Activated CD4-positive, alpha-beta T cell treated with anti-CD3 and anti-CD28 coated beads, Interleukin-2, Interleukin-4, amounts not matched to agents 100 ng/mL and 50 ng/mL, durations not matched to agents 16 hours and 8 hours (primary cell): ENCODE measurements at places on chromosomes 3 and 15.
A peak's percentile ranks its signal among the peaks of the same experiment; 100 is the strongest.

- no peak for DNase-seq
Measured at GRCh38 chr3:113034011-113034410, 43.2 kb downstream of the GTPBP8 start.

DNA sequence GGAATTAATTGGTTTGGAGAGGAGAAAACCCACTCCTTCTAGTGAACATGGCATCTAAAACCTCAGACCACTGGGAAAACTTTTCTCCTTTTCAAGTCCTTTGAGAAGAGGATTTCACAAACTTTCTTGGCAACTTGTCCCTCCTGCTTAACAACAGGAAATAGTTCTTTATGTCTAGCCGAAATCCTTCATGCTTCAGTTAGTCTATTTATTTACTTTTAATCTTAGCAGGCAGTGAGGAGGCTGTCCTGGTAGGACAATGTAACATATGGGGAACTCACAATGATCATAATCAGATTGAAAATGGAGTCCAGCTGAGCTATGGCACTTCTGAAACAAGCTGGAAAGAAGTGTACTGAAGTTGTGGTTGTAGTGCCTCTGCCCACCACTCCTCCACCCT is 50.6 kb downstream of the KY start:
- no peak for DNase-seq

GRCh38 chr15:99336794-99337193 is 85.5 kb downstream of the LRRC28 start:
- no peak for DNase-seq

- DNase-seq: no peak
Measured at GRCh38 chr3:84717894-84718293, 240.9 kb upstream of the CADM2 start.

DNA sequence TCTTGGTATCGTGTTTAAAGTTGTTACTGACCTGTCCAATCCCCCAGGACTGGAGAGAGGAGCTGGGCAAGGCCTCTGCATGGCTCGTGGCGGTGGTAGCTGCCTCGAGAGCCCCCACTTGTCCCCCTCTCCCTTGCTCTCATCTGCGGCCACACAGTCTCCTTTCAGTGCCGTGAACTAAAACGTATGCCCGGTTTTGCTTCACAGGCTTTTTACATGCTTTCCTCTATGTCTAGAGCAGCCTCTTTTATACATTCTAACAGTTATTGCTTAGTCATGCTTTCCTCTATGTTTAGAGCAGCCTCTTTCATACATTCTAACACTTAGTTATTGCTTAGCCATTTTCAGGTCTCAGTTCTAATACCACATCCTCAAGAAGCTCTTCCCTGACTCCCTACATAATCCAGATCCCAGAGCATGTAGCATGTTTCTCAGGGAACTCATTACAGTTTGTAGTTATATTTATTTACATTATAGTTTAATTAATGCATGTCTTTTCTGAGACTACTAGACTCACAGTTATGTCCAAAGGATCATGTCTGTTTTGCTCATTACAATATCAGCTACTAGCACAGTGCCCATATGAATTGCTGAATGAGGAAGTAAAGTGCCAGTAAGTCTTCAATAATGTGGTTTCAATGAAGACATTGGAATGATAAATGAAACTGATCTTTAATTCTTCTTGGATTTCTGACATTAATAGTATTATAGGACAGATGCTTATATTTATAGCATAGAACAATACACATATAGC is 66.5 kb upstream of the TBL1XR1 start:
- no peak for DNase-seq

DNA sequence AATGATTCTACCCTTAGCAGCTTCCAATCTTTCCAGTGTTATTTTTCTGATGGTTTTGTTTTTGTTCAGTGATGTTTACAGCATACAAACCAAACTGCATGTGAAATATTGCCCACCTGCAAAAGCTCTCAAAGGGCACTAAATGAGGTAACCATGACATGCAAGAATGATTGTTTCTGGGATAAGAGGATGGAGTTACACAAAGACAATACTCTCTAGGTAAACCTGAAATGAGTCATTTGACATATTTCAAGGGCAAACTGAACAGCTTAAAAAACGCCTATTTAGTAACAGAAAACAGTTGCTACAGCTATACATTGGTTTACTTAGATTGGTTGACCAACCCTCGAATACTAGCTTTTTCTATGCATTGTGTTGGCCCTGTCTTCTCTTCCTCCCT is 481.7 kb downstream of the ZPLD1 start:
- no peak for DNase-seq

DNA sequence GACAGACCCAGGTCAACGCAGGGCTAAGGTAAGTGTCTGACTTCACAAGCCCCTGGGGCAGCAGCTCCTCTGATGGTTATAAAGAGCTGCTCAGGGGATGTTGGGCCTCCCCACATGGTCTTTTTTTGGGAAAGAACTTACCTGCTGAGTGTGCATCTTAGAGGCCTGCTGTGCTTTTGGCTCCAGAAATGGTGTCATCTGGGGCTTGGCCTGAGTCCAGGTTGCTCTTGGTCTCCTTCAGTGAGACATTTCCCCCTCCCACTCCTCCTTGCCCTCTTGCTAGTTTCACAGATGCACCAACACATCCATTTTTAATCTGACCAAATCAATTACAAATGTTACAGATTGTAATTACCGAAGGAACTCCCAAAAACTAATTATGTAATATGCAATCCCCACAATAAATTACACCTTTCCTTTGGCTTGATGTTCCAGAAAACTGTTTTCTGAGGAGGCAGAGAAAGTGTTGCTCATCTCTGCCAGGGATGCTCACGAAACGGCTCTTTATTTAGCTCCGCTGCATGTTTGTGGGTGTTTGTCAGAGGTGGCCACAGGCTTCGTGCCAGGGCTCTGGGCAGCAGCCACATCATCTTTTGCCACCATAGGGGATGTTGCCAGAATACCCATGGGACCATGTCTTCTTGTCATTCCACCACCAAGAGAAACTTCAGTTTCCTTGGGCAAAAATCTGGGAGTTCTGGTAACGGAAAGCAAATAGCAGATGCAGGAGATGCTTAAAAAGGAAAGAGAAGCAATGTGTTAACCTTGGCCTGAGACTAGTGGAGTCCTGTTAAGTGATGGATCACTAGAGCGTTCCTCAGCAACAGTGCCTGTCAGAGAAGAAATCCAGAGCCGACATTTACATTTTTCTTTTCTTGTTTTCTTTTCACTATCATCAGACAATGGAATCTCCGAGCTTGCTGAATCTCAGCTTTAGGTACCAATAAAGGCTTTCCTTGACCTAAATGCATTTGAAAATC is 799.9 kb downstream of the AGBL1 start:
- no peak for DNase-seq

GRCh38 chr15:77224352-77224751 is 153.4 kb upstream of the TSPAN3 start:
- DNase-seq: no peak

DNA sequence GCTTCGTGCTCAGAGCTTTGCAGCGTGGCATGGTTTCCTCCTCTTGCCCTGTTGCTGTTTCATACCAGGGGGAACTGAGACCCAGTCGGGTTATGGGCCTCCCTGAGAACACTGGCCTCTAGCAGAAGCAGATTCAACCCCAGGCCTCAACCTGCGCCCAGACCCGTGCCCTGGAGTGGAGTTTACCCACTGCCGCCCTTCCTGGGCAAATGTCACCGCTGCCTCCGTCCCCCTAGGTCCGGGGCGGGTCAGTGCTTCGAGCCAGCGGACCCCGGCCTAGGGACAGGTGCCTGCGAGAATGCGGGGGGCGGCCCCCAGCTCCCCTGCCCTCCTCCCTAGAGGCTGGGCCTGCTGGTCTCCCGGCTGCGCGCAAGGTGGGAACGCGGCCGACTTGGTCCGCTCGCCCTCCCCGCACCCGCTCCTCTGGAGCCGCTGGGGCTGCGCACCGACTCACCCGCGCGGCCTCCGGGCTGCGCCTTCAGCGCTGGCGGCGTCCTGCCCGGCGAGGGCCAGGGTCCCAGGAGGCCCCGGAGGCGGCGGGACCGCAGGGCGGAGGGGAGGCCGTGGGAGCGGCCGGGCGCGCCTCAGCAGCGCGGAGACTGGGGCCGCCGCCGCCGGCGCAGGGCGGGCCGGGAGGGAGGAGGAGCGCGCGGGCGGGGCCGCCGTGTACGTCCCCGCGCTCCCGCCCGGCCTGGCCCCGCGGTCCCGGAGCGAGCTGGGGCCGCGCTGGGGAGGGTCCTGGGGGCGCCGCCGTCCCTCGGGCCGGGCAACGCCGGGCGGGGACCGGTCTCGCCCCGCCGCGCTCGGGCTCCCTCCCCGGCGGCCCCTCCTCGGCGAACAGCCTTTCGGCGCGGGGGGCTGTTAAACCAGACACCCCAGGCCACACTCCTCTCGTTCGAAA is at the start of gene PIGZ:
TSS of gene PIGZ (minus strand) at position 601 of the 901 bp plus-strand sequence. CDS start 16,802 bp downstream, outside the sequence.
- peak; percentile 27 for DNase-seq

DNA sequence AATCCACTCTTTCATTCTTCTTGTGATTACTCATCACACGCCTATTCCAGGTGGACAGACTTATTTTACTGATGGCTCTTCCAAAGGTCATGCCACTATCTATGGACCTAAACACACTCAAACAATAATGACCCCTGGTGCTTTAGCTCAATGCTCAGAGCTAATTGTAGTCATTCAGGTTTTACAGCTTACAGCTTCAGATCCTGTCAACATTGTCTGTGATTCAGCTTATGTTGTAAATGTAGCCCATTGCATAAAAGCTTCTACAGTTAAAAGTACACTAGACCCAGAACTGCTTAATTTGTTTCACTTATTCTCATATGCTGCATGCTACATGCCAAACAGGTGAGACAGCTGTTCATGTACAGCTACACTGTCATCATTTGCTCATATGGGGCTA is 49.2 kb downstream of the LSM3 start:
- DNase-seq: no peak

DNA sequence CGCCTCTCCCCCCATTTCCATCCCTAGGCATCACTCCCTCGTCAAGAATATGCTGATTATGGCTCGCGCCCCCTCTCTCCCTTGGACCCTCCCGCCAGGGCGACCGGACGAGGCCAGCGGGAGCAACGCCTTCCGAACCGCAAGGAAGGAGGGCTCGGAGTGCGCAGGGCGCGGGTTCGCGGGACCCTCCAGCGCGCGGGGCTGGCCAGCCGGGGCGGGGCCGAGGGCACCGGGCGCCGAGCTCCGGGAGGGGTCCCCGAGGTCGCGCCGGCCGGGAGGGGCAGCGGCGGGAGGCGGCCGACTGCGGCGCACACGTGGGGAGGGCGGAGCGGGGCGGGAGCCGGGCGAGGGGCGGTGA is 483 bp downstream of the EHD4 start:
- no peak for DNase-seq

DNA sequence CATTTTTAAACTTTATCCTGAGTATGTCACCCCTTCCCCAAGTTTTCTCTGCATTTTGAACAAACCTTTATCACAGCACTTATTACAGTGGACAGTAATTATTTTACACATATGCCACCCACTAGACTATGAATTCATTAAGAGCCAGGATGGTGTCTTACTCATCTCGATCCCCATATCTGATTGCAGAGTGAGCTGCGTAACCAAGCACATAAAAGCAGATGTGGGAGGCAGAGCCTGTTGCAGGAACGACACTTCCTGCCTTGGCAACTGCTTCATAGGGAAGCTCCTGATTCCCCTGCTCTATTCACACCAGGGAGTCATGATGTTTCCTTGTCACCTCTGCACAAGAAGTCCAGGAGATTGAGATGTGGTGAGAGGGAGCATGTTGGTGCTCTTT is 91.1 kb downstream of the MINAR1 start:
- DNase-seq: no peak

- DNase-seq: no peak
Measured at GRCh38 chr3:177351757-177352158, 154.5 kb upstream of the TBL1XR1 start.
